Skeletal muscle cell (primary cell): ENCODE measurements at places on chromosomes 2 and 18.
A peak's percentile ranks its signal among the peaks of the same experiment; 100 is the strongest.

- no peak for DNase-seq
Measured at GRCh38 chr18:45664824-45665763, 49.8 kb downstream of the SLC14A2 start.

GRCh38 chr2:136137982-136138381 lies 20.0 kb upstream of the CXCR4 start:
- DNase-seq: no peak

GRCh38 chr2:11389551-11390398 lies 45.3 kb upstream of the ROCK2 start:
- peak; percentile 74 for DNase-seq

DNA sequence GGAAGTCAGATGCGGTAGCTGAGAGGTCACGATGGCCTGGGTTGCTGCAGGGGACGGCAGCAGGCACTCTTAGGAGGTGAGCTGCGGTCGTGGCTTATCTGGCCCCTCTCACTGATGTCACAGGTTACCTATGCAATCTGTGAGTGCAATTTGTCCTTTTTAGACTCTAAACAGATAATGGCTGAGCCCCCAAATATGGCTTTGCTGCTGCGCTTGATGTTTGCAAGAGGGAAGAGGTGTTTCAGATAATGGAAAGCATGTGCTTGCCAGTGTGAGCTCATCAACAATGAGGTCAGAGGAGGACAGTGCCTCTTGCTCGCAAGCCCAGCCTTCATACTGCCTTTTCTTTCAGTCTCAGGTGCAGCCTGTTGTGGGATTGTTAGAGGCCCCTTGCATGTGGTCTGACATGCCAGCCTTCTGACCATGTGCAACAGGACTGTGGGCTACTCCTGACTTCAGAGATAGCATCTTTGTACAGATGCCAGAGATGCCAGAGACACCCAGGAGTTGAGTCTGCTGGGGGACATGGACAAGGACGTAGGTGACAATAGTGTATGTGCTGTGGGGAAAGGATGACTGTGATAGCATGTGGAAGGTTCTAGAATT lies 151.3 kb downstream of the TANC1 start:
- DNase-seq: no peak

GRCh38 chr2:63594660-63595059 lies 5.9 kb downstream of the MDH1 start:
- DNase-seq: no peak

DNA sequence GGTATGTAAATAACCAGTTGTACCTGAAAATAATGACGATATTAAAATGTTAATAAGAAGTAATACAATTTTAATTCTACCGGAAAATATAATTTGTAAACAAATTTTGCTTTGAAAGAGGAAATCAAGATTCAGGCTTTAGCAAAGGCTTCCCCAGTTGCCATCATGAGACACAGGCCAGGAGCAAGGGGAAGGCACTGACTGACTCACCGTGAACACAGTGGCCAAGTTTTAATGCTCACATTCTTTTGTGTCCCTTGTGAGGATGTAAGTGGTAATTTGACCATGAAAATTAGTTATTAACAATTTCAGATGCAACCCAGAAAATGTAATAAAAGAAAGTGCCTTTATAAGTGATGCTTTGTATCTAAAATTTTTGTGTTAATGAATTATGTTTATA lies 164.1 kb downstream of the GREB1L start:
- no peak for DNase-seq

DNA sequence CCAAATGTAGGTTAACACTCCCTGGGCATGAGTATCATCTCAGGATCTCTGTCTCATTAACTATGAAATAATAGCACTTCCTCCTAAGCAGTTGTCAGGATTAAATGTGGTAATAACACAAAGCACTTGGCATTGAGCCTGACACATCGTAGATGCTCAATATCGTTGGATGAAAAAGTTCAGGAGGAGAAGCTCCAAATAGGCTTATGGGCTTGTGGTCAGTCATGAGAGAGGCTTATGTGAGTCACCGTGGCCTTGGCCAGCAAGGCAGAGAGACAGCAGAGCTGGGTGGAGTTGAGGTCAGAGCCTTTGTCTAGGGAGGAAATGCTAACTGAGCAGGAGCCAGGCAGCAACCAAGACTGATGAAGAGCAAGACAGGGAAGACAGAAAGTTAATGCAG lies 68.3 kb upstream of the PPM1B start:
- DNase-seq: peak; percentile 83

DNA sequence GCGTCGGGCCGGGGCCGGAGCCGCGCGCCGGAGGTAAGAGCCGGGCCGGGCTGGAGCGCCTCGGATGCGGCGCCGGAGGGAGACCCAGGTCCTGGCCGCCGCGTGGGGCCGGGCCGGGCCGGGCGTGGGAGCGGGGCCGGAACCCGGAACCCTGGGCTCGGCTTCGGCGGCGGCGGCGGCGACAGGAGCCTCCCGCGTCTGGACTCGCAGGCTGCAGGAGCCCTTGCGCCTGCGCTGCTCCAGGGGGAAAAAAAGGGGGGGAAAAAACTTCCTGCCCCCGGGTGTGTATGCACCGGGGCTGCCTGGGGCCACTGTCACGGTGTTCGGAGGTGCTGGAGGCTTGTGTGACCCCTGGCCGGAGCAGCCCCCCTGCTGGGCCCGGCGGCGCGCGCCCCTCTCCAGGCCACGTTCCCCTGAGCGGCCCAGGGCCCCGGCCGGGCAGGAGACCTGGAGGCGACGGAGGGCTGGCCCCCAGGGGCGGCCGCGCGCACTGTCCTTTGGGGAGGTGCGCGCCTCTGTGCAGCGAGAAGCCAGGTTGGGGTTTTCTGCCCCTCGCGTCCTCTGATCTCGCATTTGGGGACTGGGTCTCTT lies 864 bp downstream of the KLHL29 start:
- no peak for DNase-seq

DNA sequence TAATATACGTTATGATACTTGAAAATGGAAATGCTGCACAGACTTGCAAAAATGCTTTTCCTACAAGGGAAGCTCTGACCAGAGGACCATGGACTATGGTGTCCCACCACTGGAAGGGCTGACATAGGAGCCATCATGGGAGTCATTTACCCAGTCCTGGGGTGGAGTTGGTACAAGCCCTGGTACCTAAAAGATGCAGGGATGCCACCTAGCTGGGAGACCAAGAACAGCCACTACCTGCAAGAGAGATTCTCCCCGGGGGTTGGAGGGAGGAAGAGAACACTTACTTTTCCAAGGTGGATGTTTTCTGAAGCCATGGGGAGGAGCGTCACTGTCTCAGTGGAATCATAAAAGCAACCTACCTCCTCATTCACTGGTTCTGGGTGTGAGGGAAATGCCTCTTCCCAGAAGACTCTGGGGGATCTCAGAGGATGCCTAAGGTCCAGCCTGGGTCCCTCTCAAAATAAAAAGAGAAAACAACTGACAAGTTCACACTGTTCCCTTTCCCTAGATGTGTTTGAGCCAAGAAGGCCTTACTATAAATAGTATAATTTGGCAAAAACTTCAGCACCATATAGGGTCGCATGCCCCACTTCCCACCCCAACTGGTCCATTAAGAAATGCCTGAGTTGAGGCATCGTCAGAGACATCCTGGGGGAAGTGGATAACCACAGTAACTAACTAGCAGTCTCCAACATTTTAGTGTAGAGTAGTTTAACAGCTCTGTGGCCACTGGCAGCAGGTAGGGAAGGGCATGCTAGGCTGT lies 39.9 kb downstream of the REEP1 start:
- no peak for DNase-seq

- DNase-seq: peak; percentile 69
Measured at GRCh38 chr2:217099561-217099960, 239.7 kb upstream of the TNP1 start.

DNA sequence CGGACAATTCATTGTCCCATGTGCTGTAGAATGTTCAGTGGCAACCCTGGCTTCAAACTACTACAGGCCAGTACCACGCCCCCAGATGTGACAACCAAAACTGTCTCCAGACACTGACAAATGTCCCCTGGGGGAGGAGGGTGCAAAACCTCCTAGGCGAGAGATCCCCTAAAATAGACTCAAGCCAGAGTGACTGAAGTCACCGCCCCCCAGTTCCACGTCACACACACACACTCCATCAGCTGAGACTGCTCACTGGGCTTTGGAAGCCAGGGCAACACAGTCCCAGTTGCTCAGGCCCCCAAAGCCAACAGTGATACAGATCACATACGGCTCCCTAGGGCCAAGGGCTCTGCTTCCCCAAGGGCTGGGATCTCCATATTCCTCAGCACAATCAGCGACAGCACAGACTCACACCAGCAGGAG lies 19.1 kb downstream of the HDAC4 start:
- DNase-seq: no peak

DNA sequence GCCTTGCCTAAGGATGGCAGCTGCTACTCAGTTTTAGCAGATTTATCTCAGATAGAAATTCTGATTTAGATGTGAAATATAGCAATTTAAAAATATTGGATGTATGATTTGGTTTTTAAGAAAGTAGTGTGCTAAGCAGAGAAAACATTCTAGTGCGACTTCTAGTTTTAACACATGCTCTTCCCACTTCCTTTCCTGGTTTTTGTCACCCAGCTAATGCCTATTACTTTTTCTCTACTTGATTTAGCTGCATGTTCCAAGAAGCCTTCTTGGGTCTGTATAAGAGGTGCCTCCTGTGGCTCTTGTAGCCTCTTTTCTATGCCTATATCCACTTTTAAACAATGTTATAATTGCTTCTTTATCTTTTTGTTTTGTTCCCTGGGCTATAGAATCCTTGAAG lies 53.0 kb downstream of the GPD2 start:
- no peak for DNase-seq

- DNase-seq: no peak
Measured at GRCh38 chr2:42949125-42949524, 156.7 kb upstream of the HAAO start.

GRCh38 chr2:12313445-12314126 lies 403.1 kb upstream of the TRIB2 start:
- DNase-seq: no peak

DNA sequence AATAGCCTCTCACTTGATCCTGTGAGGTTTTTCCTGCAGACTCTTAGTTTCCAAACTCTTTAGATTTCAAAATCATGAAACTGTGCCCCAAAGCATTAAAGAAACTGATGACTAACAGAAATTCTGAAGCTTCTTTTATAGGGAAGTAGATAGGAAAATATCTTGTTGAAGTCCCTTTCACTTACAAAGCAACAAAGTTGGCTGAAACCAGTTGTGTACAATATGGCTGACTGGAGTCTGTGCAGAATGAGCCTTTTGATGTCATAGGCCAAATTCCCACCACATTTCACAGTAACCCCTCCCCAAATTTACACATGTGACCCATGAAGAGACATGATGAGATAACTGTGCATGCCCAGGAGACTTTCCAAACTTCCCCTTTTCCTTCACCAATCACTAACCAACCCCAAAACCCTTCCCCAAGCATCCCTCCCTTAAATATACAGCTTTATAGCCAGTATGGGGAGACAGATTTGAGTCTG lies 61.7 kb upstream of the NCK2 start:
- DNase-seq: no peak

GRCh38 chr2:68284896-68285295 lies 32.6 kb upstream of the PPP3R1 start:
- peak; percentile 85 for DNase-seq

GRCh38 chr2:213098612-213099011 lies 52.8 kb downstream of the IKZF2 start:
- no peak for DNase-seq

GRCh38 chr2:105797298-105797819 lies 52.6 kb downstream of the NCK2 start:
- DNase-seq: no peak

GRCh38 chr2:216671791-216672343 lies 23.5 kb downstream of the IGFBP5 start:
- no peak for DNase-seq

GRCh38 chr18:79507076-79507545 lies 111.4 kb downstream of the NFATC1 start:
- no peak for DNase-seq

DNA sequence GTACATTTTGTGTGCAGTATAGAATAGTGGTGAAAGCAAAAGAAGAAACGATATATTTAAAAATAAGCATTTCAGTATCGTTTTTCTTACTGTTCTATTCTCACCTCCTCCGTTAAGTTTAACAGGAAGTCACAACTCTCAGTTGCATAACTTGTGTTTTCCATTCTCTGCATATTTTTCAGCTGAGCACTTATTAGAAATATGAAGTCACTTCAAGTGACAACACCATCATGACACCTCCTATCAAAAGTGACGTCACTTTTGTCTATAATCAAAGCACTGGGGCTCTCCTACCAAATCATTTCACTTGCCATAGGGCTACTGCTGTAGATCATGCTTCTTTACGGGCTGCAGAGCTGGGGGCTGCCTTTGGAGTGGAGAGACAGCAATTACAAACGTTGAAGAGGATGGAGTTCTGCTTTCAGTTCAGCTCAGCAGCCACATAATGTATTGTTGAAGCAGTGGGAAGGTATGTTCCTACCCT lies 36.3 kb downstream of the STAT4 start:
- DNase-seq: no peak

- DNase-seq: no peak
Measured at GRCh38 chr2:233422649-233423551, 68.6 kb downstream of the DGKD start.

DNA sequence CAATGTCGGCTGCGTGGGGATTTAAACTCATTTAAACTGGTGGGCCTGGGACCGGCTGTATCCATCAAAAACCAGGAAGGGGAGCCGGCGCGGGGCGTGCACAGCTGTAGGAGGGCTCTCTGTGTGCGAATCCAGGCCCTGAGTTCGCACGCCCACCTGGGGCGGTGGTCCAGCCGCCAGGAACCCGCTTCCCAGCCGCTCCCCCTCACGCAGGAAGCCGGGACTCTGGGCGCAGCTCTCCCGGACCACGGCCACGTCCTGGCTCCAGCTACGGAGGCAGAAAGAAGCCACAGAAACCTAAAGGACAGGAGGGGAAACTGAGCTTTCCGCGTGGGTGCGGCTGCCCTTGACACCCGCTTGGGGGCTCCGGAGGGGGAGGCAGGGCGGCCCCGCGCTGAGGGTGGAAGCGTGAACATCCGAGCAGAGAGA lies 80.6 kb downstream of the GFPT1 start:
- DNase-seq: no peak

- peak; percentile 13 for DNase-seq
Measured at GRCh38 chr2:49306925-49307324, 152.6 kb upstream of the FSHR start.

- no peak for DNase-seq
Measured at GRCh38 chr2:8477552-8478470, 204.0 kb upstream of the ID2 start.

- no peak for DNase-seq
Measured at GRCh38 chr18:57125627-57126026, 21.3 kb upstream of the BOD1L2 start.
